ENCODE measurements at places on chromosomes 5 and 9.

- no peak for DNase-seq
Measured at GRCh38 chr5:76717222-76718083, 1.5 kb downstream of the F2R start.

DNA sequence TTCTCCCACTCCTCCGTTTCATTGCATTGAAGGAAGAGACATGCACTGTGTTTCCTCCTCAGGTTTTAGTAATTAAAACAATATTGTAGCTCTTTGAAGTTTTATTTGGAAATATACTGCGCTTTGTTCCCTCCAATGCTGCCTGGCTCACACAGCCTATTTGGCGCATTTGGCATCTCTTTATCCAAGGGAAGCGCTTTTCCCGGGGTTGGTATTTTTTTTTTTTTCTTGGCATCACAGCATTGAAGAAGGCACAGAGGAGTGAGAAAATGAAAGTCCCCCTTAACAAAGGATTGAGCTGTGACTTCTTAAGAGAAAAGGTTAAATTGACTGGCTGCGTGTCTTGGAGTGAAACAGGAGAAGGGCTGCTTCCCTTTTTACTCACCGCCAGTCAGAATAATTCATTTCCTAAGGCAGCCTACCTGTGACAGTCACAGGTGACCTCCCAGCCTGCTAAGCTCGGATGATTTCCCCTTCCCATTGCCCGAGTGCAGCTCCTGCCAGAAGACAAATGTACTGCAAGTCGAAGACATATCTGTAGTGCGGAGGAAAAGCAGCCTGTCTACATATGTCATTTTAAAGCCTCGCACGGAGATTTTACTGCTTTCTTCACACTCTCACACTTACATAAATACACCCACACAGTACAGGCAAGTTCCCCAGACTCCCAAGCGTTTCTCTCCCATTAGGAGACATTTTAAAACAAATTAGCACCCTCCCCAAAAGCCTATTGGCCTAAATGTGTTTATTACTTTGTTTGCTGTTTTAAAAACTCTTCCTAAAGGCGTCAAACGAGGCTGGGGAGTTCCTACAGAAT is 665.5 kb upstream of the ZNF608 start:
- DNase-seq, result peak; percentile 65

DNA sequence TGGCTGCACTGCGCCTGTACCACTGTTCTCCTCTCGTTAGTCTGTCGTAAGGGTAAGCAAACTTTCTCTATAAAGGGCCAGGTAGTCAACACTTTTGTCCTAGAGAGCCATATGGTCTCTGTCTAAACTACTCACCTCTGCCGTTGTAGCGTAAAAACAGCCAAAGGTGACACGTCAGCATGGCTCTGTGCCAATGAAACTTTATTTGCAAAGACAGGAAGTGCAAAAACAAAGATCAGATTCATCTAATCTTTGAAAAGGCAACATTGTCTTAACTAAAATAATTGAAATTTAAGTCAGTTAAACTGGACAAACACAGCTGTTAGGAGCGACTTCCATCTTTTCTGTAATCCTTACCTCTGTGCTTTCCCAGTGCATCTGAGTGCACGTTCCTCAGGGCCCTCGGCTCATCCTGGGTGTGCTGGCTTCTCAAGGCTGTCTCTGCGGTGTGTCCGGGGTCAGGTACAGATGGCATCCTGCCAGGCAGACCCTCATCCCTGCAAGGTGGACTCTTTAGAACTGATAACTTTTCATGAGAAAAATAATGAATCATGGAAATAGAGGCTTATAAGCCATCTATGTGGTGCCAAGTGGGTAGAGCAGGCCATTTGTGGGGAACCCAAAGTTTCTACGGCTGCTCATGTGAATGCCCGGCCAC is 35.2 kb upstream of the IRX4 start:
- DNase-seq, result peak; percentile 28

DNA sequence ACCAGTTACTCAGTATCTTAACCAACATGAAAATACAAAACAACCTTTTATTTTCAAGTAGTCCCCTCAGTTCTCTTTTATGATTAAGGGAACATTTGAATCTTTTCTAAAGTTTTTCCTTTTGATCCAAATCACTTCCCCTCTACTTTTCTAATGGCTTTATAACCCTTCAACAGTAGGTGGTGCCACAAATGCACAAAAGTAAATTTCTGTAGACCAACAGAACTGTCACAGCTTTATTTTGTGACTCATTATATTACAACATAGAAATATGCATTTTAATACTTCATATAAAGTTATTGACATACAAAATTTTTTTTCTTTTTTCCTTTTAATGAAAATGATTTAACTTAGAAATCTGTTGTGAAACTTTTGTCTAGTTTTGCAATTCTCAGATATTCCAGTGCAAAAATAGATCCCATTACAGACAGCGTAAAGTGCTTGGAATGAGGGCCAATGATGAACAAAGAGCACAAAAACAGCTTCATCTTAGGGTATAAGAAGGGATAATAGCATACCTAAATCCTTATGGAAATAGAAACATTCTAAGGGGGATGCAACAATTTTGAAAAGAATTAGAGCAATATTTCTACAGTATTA is 17.0 kb downstream of the NIPSNAP3B start:
- DNase-seq, result peak; percentile 43

GRCh38 chr5:31255041-31255440 is 61.6 kb downstream of the CDH6 start:
- DNase-seq, result no peak

GRCh38 chr5:171978519-171978918 is 27.9 kb downstream of the FBXW11 start:
- DNase-seq, result no peak

DNA sequence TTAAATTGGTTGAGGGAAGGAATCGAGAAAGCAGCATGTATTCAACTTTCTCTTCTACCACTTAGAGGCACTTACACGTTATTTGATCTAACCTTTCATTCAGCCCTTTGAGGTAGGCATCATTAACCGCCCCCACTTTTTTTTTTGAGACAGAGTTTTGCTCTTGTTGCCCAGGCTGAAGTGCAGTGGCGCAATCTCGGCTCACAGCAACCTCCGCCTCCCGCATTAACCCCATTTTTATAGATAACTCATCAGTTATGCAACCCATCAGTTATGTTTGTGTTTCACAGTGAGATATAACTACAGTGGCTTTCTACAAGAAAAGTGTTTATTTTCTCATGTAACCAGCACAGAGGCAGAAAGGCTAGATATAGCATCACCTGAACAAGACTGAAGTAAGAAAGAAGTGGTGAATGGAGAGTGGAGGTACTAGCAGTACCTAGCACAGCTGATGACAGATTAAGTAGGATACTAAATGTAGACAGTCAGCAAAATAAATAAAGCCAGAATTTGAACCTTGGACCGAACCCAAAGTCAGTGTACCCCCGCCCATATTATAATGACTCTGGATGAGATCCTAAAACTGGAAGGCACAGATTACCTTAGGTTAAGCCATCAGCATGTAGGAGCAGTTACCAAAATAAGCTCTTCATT is 91.2 kb downstream of the PJA2 start:
- DNase-seq, result no peak

- no peak for DNase-seq
Measured at GRCh38 chr5:53766673-53767072, 206.2 kb downstream of the NDUFS4 start.

- no peak for DNase-seq
Measured at GRCh38 chr5:109630093-109630492, 59.6 kb upstream of the MAN2A1 start.

DNA sequence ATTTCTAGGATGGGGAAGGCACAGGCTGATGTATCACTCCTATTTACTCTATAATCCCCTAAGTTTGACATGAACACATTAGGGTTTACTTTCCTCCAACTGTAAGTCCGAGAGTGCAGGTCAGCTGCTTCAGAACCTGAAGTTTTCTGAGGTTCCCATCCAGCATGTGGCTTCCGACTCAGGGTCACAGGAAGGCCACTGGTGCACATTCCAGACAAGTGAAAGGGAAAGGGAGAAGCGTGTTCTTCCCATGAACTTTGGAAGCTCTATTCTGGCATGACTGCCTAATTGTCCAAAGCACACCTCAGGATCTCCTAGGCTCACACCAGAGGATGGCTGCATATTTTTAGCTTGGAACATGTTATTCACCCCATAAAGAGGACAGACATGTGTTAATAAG is 602.6 kb downstream of the SEMA5A start:
- no peak for DNase-seq

DNA sequence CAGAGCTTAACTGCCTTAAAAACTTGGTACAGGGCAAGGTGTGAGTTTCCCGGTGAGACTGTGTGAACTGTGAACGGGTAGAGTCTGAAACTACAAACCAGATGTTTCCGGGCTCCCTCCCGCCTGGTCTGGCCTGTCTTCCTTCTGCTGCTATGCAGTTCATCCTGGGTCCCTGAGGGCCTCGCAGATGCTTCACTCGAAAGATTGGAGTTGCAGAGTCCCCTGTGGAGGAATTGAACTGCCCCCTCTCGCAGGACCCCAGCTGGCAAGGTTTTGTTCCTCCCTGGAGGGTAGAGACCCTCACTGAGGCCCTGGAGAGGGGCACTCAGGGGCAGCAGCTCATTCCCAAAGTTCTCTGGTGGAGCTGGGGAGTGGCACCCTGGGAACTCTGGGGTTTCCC is 533 bp downstream of the DCANP1 start:
- no peak for DNase-seq

DNA sequence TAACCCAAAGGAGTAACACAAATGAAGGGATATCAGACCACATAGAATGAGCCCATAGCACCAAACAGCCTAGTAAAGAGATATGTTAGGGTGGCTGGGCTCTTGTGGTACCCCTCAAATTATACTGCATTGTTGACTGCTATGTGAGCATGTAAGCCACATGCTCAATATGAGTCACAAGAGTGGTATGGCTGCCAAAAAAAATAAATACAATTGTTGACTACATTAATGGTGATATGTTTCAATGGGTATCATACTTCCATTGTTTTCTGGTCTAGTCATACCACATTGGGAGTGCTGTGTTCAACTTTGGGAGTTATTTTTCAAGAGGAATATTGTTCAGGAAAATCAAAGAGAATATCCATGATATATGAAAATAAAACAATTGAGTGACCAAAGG is 162.4 kb upstream of the PIK3R1 start:
- no peak for DNase-seq

- DNase-seq, result peak; percentile 23
Measured at GRCh38 chr5:93100428-93100827, 480.6 kb downstream of the NR2F1-AS1 start.

GRCh38 chr5:168826246-168826725 is 247.1 kb upstream of the PANK3 start:
- DNase-seq, result no peak
